Lower leg skin (tissue), 4 donors: ENCODE measurements at places on chromosomes 11 and 22. TPM values are rescaled to one million over a fixed set of nuclear protein-coding genes. Genes with fewer than 3 reads are reported as not detected.

KCTD14 gene
- total RNA-seq = 5.3 TPM

GALNT18 gene
- total RNA-seq = 11.5 TPM

CNIH2 gene
- total RNA-seq = 3.2 TPM

UVRAG gene
- total RNA-seq = 28.0 TPM

DERL3 gene
- total RNA-seq = 0.25 TPM

DENND6B gene
- 0.97 TPM for total RNA-seq

UCP3 gene
- 3.1 TPM for total RNA-seq

CERK gene
- 38.9 TPM for total RNA-seq

VSIG2 gene
- total RNA-seq = 0.49 TPM

MS4A4A gene
- 8.4 TPM for total RNA-seq

MRPL49 gene
- 96.1 TPM for total RNA-seq

MMP13 gene
- 2.7 TPM for total RNA-seq

OR4D5 gene
- total RNA-seq = not detected

OLFML1 gene
- total RNA-seq = 3.1 TPM

SLC22A12 gene
- not detected for total RNA-seq

NXPE2 gene
- 0.42 TPM for total RNA-seq

CARD18 gene
- 12.9 TPM for total RNA-seq

DCDC1 gene
- total RNA-seq = 0.81 TPM

CXCR5 gene
- total RNA-seq = not detected

ADAMTS15 gene
- 3.3 TPM for total RNA-seq

LRFN4 gene
- total RNA-seq = 5.5 TPM

RTN4R gene
- 14.3 TPM for total RNA-seq

STK33 gene
- 6.5 TPM for total RNA-seq

GVQW3 gene
- 0.98 TPM for total RNA-seq

IGSF9B gene
- total RNA-seq = 6.4 TPM

TMPRSS6 gene
- 7.5 TPM for total RNA-seq

B4GALNT4 gene
- total RNA-seq = 1.8 TPM

FIBP gene
- 69.4 TPM for total RNA-seq

NRGN gene
- not detected for total RNA-seq
